NCI-H82 (cell line): ENCODE measurements at places on chromosomes 11 and 22.

GRCh38 chr22:27270818-27271510, 530.6 kb downstream of the MN1 start:
- DNase-seq: no peak

DNA sequence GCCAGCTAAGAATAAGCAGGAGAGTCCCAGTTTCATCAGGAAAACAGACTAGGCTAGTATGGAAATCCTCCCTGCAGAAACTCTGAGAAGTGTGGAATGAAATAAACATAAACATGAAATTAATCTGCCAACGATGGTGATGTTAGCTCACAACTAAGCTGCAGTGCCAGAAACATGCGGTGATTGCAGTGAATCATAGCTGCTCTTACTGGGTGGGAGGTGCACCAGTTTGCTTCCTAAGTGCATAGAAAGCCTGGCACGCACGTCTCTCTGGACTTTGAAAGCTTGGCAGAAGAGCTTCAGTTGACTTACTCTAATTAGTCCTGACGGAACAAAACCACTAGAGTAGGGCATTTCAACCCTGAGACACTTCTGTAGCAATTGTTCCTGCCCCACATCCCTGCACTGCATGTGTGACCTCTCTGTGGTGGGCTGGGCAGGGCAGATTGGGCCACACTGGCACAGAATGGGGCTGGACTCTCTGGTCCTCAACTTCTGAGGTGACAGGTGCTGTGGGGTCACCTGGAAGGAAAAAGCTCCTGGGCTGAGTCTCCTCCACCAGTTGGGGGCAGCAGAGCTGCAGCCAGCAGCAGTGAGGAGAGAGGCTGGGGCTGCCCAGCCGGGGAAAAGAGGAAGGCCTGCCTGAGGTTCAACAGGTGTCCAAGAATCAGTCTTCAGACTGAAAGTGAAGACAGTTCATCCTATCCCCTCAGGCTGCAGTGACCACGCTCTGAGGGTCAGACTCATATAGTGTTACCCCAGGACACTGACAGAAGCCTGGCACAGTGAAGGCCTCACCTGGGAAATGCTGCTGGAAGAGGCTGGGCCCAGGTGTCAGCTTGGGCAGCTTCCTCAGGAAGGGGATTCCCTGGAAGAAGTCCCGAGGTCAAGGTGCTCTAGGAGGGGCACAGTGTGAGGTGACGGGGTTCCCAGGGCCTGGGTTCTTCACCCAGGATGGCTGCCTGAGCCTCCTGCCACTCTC, 40.5 kb downstream of the GGTLC2 start:
- peak; percentile 38 for DNase-seq

GRCh38 chr11:46285173-46285572, 7.7 kb downstream of the CREB3L1 start:
- DNase-seq: no peak

- DNase-seq: no peak
These were observed 86.6 kb downstream of the EHF start for GRCh38 chr11:34707462-34707840.

DNA sequence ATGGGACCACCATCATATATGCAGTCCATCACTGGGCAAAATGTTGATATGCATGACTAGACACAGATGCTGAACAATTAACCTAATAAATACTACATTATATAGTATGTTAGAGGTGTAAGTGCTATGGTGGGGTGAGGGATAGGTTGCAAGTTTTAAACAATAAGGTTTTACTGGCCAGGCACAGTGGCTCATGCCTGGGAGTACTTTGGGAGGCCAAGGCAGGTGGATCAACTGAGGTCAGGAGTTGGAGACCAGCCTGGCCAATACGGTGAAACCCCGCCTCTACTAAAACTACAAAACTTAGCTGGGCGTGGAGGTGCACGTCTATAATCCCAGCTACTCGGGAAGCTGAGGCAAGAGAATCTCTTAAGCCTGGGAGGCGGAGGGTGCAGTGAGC, 28.1 kb downstream of the F2 start:
- no peak for DNase-seq

- DNase-seq: no peak
These were observed 256.4 kb downstream of the NTM start for GRCh38 chr11:131626788-131627187.

- peak; percentile 37 for DNase-seq
These were observed 320 bp downstream of the CLTCL1 start for GRCh38 chr22:19291218-19291579.
